ENCODE measurements at places on chromosomes 16 and 17.

DNA sequence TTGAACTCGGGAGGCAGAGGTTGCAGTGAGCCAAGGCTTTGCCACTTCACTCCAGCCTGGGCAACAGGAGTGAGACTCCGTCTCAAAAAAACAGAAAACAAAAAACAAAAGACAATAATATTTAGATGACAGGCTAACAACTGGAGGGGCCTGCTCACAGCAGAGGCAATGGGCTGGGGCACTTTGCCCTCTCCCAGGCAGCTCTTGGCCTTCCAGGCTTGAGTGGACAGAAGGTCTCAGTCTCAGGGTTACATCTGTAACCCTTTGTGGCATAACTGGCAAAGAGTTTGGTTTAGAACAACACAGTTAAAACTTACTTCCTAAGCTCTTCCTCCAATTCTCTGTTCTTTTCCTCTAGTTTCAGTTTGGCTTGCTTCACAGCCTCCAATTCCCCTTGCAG lies 114.9 kb downstream of the SPAG9 start:
- DNase-seq, result no peak

- no peak for DNase-seq
Observed at GRCh38 chr17:5014357-5014756, 16.6 kb downstream of the KIF1C start.

DNA sequence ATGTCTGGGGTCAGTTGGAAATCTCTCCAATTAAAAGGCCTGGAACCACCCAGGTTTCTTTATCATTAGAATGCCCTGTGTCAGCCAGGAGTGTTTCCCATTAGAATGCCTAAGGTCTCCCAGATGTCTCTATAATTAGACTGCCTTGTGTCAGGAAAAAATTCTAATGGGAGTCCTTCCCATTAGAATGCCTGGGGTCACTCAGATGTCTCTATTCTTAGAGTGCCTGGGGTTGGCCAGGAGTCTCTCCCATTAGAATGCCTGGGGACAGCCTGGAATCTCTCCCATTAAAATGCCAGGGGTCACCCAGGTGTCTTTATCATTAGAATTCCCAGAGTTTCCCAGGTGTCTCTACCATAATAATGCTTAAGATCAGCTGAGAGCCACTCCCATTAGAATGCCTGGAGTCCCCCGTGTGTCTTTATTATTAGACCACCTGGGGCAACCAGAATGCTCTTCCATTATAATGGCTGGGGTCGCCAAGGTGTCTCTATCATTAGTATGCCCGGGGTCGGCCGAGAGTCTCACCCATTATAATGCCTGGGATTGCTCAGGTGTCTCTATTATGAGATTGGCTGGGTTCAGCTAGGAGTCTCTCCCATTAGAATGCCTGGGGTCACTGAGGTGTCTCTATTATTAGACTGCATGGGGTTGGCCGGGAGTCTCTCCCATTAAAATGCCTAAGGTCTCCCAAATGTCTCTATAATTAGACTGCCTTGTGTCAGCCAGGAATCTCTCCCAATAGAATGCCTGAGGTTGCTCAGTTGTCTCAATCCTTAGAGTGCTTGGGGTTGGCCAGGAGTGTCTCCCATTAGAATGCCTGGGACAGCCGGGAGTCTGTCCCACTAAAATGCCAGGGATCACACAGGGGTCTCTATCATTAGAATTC lies 2254.6 kb downstream of the TP53TG3F start:
- no peak for DNase-seq

GRCh38 chr17:81240761-81241160 lies 1.6 kb downstream of the NDUFAF8 start:
- no peak for DNase-seq

Data from activated CD4-positive, alpha-beta T cell treated with anti-CD3 and anti-CD28 coated beads for 24 hours (primary cell).